ENCODE measurements at places on chromosomes 6 and 20. TPM values are rescaled to one million over a fixed set of nuclear protein-coding genes. Genes with fewer than 3 reads are reported as not detected.

GRCh38 chr6:141354191-141354955, 778.4 kb upstream of the GJE1 start:
- peaks cover 8% of the 10 kb centered on the region for H3K4me1 ChIP-seq
- no peak overlapping the region for H3K27ac ChIP-seq
- H3K36me3 ChIP-seq: no peaks in the 10 kb centered on the region
- no peak for DNase-seq
- no peak overlapping the region for H3K4me3 ChIP-seq

DNA sequence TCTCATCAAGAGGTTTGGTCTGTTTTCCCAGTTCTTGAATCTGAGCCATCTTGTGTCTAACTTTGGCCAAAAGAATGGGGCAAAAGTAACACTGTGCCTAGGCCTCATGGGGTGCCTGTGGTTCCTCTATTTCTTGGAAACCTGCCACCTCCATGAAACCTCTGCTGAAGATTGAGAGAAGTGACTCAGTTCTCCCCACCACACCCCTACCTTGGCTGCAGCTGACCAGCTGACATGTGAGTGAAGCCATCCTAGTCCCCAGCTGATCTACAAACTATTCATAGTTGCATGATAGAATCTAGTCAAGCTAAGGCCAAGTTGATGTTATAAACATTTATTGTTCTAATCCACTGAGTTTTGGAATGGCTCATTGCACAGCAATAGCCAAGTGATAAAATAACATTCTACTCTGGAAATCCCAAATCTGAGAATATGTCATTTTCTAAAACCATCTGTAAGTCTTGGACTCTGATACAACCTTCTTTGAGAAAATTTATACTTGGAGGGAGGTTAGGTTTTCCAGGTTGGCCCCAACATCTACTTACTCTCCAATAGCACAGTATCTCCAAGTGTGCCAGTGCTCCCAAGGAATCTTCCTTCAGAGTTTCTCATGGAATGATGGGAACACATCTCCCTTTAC, 107.0 kb upstream of the SMLR1 start:
- no peaks in the 10 kb centered on the region for H3K4me1 ChIP-seq
- peak; percentile 7 for DNase-seq

DNA sequence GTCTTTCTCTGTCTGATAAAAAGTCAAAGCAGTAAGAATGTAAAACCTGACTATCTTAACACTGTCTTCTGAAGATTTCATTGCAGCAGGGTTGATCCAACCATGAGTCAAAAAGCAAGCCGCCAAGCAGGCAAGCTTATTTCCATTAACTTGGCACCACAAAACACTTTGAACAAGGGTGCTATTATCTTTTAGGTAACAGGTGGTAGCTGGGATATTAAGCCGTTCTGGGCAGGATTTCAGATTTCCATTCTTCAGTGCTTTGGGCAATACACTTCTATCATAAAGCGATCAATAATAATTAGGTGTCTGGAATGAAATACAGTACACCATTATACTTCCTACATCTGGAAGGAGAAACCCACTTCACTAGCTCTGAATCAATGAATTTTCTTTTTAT, 181.9 kb downstream of the TBC1D7 start:
- no peaks in the 10 kb centered on the region for H3K36me3 ChIP-seq
- no peaks in the 10 kb centered on the region for H3K27me3 ChIP-seq
- DNase-seq: no peak
- H3K27ac ChIP-seq: no peak overlapping the region

DNA sequence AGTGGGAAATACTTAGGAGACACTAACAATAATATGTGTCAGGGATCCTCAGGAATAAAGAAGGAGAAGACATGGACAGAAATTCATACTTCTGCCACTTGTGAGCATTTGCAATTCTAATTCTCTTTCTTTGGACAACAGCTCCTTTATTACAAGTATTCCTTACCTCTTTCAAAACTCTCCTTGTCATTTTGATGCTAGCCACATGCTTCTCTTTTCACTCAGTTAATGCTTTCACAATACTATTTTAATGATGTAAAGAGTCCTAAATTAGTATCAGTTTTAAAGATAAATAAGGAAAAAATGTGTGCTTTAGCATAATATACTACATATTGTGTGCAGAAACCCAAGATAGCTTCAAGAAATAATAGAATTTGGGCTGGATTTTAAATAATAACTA, 62.5 kb downstream of the AHI1 start:
- H3K4me1 ChIP-seq: peaks cover 9% of the 10 kb centered on the region
- H3K27me3 ChIP-seq: no peaks in the 10 kb centered on the region
- H3K27ac ChIP-seq: no peak overlapping the region
- DNase-seq: no peak
- H3K4me3 ChIP-seq: no peak overlapping the region

- H3K4me1 ChIP-seq: peaks cover 9% of the 10 kb centered on the region
- no peaks in the 10 kb centered on the region for H3K27me3 ChIP-seq
- no peaks in the 10 kb centered on the region for H3K36me3 ChIP-seq
- DNase-seq: no peak
These were observed 19.0 kb upstream of the BHLHE23 start for GRCh38 chr20:63025534-63026331.

DNA sequence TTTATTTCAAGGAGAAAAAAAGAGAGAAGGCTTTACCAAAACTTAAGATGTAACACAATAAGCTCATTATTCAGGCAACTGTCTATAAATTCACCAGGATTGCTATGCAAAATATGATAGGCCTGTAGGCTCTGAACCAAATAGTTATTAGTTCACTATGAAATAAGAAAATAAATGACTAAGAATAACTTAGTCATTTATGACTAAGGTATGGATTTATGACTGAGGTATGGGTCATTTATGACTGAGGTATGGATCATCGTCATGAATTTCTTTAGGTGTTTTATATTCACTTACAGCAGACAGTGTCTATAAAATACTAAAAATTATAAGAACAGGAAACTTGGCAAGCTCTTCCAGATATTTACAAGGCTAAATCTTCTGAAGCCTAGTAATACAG, 52.1 kb upstream of the SNX9 start:
- H3K4me3 ChIP-seq: no peak overlapping the region

GRCh38 chr6:26026833-26027490, 60.3 kb upstream of the HFE start:
- DNase-seq: peak; percentile 88
- peaks cover 4% of the 10 kb centered on the region for H3K4me1 ChIP-seq
- H3K27ac ChIP-seq: peak overlapping the region; percentile 98
- peak overlapping the region; percentile 66 for H3K4me3 ChIP-seq
- no peaks in the 10 kb centered on the region for H3K27me3 ChIP-seq

- H3K27me3 ChIP-seq: no peaks in the 10 kb centered on the region
- H3K4me1 ChIP-seq: no peaks in the 10 kb centered on the region
- no peak overlapping the region for H3K27ac ChIP-seq
- no peak overlapping the region for H3K4me3 ChIP-seq
- H3K36me3 ChIP-seq: no peaks in the 10 kb centered on the region
These were observed 92.7 kb downstream of the DTNBP1 start for GRCh38 chr6:15570171-15570570.

DNA sequence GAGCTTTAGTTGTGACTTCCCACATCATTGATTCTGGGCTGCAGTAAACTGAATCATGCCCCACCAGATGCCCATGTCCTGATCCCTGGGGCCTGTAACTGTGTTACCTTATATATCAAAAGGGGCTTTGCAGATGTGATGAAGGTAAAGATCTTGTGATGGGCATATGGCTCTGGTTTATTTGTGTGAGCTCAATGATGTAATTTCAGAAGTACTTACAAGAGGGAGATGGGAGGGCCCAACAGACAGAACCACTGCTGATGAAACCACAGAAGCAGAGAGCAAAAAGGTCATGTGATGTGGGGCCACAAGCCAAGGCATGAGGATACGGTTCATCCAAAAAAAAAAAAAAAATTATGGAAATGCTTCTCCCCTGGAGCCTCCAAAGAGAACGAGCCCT, 118.7 kb downstream of the TOX2 start:
- H3K27me3 ChIP-seq: no peaks in the 10 kb centered on the region
- H3K4me3 ChIP-seq: no peak overlapping the region
- DNase-seq: no peak
- H3K36me3 ChIP-seq: no peaks in the 10 kb centered on the region
- H3K27ac ChIP-seq: no peak overlapping the region

TRIM40 gene
- total RNA-seq: not detected
